ENCODE measurements at places on chromosomes 2 and 18.

DNA sequence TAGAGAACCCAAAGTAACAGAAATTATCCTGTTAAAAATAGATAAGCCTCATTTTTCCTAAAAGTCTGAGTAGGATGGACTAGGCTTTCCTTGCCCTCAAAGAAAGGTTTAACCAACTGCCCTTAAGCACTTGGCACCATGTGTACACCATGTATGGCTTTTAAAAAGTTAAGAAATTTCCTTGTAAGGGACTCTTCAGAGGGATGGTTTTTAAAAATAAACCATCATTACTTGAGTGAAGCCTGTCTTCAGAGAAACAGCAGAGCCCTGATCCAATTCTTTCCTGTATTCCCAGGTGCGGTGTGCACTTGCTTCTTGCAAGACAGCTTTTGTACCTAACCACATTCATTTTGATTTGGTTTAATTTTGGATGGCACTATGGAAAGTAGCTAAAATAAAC is 1.1 kb upstream of the NEMP2 start:
- no peak for DNase-seq

- DNase-seq, result no peak
Measured at GRCh38 chr2:4130651-4131050, 427.3 kb downstream of the DCDC2C start.

- no peak for DNase-seq
Measured at GRCh38 chr2:38095996-38096861, 20.3 kb upstream of the CYP1B1 start.

DNA sequence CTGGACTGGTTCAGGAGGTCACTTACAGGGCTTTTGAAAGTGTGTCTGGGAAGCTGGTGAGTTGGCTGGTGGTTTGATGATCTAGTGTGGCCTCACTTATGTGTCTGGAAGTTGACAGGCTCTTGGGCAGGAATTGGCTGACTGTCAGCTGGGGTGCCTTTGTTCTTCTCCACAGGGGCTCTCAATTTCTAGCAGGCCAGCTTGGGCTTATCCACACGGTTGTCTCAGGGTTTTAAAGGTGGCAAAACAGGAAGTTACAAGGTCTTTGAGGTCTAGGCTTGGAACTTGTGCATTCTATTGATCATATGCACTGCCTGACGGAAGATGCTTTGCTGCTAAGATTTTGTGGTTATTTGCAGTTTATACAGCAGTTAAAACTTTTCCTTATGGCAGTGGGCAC is 52.0 kb upstream of the CELF4 start:
- no peak for DNase-seq

GRCh38 chr18:21242141-21242779 is at the start of gene GREB1L:
TSS of gene GREB1L (plus strand) at chr18:21242232. CDS start at chr18:21383519, 141,287 bp downstream.
- peak; percentile 58 for DNase-seq

DNA sequence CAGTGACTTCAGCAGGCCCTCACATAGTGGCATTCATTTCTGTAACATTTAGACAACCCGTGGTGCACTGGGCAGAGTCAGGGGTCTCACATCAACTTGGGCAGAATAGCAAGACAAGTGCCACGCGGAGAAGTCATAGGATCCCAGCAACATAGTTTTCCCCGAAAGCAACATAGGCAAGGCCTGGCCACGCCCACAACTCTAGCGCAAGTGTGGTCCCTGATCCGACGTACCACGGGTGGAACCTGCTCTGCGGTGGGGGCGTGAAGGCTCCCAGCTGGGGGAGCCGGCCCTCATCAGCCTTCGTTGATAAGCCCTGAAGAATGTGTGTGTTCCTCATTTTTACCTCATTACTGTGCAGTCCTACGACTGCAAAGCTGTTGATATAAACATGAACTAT is 261.2 kb downstream of the EIPR1 start:
- no peak for DNase-seq

GRCh38 chr18:79935098-79935480 is 16.4 kb downstream of the SLC66A2 start:
- no peak for DNase-seq
